Caco-2 (cell line): ENCODE measurements at places on chromosomes 7 and 10.

DNA sequence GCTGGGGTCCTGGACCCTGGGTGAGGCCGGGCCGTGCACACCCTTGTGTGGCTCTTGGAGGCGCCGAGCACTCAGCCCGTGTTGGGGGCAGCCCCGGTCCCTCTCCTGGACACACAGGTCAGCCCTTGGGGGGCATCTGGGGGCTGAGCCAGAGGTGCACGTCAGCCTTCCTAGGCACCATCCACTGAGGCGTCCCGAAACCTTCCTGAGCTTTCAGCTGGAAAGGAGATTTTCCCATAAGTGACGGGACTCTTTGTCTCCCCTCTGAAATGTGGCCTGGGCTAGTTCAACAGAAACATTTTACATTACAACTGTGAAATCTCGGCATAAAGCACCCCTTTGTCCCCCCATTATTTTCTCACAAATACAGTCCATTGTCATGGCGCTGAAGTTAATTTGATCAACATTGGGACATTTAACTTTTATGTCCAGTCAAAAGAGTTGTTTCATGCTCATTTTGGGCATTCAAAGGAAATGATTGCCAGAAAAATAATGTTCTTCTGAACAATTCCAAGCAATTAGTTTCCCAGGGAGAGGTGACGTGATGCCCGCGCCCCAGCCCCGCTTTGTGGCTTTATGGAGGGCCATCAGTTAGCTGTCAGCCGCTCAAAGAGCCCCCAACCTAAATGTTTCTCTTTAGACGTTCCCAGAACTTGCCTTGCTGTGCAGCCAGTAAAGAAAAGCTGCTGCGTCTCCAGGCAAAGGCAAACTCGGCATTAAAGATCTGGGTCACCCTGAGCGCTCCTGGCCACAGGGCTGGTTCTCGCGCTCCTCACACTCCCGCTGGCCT lies 70.8 kb downstream of the NKX6-2 start:
- DNase-seq = no peak

DNA sequence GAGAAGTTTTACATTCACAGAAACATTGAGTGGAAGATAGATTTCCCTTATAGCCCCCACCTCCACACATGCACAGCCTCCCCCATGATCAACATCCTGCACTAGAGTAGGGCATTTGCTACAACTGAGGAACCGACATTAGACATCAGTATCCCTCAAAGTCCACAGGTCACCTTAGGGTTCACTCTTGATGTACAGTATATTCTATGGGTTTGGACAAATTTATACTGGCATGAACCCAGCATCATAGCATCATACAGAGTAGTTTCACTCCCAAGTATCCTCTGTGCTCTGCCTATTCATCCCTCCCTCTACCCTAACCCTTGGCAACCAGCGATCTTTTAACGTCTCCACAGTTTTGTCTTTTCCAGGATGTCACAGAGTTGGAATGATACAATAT lies 64.4 kb downstream of the VSTM4 start:
- no peak for DNase-seq

DNA sequence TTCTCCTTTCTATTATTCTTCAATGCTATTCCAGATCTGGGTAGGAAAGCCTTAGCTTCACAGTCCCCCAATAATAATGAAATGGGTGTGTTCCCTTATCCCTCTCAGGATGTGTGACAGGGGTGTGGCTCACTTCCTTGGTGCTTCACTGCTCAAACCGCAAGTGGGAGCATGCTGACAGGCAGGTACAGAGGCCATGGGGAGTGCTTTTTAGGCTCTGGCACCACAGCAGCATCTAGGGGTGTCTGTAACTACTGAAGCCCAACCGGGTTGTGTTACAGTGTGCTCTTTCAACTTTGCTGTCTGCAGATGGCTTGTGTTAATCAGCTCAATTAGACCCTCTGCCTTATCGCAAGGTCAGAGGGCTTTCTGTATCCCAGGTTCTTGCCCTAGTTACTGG lies 79.4 kb upstream of the CYP2C9 start:
- DNase-seq = no peak

DNA sequence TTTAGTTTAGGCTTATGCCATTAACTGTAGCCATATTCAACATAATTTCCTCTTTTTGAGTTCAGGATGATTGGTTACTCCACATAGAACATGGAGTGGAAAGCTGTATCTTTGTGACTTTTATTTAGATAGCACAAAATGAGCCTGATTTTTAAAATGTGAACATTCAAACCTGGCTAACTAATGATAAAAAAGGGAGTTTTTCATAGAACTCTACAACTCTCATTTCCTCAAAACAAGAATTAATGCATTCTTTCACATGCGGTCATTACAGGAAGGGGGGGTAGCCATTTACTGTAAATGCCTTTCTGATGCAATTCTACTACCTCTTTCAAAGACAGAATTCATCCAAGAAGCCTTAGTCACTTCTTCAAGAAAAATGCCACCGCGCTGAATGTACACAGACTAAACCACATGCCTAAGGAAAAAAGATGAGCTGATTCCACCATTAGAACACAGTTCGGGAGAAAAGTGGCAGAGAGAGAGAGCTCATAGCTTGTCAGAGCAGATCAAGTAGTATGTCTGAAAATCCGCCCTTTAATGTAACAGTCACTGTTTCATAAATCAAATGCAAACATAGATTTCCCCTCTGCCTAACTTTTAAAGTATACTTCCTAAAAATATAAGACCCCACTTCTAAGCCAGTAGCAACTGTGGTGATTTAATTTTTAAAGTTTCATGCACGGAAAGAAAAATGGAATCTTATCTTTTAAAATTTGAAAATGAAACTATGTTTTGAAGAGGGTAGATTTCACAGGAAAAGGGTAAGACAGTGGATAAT lies 226.4 kb upstream of the KLF14 start:
- no peak for DNase-seq
